ENCODE measurements at places on chromosomes 4 and X. TPM values are rescaled to one million over a fixed set of nuclear protein-coding genes. Genes with fewer than 3 reads are reported as not detected.

GRCh38 chr4:16667464-16667863 is 231.0 kb downstream of the LDB2 start:
- DNase-seq, result no peak

- DNase-seq, result no peak
These were observed 9.8 kb upstream of the SLC7A11 start for GRCh38 chr4:138251938-138252337.

DNA sequence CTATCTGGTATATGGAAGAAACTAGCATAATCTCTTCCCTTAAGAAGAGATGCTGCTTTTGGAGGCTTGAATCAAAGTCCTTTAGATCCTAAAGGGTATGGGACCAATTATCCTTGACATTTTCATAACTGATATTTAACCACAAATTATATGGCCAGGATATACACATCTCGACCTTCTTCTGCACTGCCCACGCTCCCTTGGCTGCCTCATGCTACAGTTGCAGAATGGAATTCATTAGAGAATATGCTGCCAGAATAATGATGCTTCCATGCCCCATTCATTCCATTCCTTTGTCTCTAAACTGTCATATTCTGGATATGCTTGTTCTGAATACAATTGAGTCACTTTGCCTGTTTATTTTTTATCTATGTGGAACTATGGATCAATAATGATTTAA is 157.1 kb upstream of the PACRGL start:
- DNase-seq, result no peak

DNA sequence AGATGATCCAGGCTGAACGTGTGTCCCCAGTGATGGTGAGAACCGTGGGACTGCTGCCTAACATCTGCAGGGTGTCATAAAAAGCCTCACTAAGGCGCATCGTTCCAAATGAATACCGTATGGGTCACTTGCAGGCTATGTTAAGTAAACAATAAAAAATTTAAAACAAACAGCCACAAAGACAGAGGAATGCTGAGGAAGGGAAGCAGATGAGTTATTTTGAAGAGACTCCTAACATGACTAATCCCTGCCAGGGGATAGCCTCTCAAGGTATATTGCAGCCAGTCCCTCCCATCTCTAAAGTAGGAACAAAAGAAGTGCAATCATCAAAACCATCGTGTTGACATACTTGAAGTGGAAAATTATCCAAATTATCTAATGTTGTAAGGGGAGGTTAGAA is 83.8 kb downstream of the UNC5C start:
- no peak for DNase-seq

GRCh38 chrX:139290310-139290709 is 240.2 kb upstream of the F9 start:
- no peak for DNase-seq

GRCh38 chr4:181550381-181550780 is 692.8 kb upstream of the TENM3 start:
- no peak for DNase-seq

DNA sequence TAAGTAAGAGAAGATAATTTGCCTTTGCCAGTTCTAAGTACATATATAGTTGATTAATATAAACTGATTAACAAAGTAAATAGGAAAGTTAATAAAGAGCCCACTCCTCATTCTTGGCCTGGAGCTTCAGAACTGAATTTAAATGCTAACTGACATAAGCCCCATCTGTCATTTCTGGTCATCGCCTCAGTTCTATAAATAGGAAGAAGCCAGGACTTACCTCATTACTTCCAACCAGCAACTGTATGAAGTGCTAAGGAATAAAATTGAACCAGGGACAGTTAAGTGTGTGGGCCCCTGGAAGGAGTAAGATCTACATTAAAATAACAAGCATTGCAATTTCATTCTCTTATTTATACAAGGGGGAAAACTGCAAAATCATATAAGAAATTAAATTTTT is 52.0 kb upstream of the PDLIM5 start:
- DNase-seq, result no peak

- DNase-seq, result no peak
These were observed 67.5 kb upstream of the GPR34 start for GRCh38 chrX:41621222-41621723.

GRCh38 chr4:80446664-80447063 is 111.1 kb downstream of the CFAP299 start:
- no peak for DNase-seq

GRCh38 chr4:168978001-168978700 is 31.9 kb downstream of the CBR4 start:
- DNase-seq, result no peak

- DNase-seq, result no peak
These were observed 174.5 kb downstream of the IL15 start for GRCh38 chr4:141810712-141811375.

- no peak for DNase-seq
These were observed 291.7 kb upstream of the GATB start for GRCh38 chr4:152052451-152053057.

- no peak for DNase-seq
These were observed 86.1 kb downstream of the CPE start for GRCh38 chr4:165464813-165465381.

GRCh38 chr4:78361621-78362120 is 189.9 kb upstream of the ANXA3 start:
- DNase-seq, result no peak

DNA sequence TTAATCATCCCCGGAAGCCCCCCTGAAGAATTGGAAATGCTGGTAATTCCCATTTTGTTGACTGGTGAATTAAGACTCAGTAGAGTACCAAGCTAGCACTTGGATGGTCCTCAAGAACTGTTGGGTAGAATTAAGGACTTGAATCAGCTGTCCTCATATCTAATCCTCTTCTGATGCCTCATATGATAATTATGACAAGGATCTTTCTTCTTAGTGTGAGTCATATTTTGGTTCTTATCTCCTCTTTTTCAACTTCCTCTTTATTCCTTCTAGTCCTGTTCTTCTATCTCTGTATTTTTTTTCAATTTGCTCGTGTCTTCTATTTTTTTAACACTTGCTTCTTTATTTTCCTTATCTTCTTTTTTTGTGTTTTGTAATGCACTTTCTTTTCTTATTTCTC is 206.3 kb upstream of the ANXA3 start:
- DNase-seq, result no peak

DNA sequence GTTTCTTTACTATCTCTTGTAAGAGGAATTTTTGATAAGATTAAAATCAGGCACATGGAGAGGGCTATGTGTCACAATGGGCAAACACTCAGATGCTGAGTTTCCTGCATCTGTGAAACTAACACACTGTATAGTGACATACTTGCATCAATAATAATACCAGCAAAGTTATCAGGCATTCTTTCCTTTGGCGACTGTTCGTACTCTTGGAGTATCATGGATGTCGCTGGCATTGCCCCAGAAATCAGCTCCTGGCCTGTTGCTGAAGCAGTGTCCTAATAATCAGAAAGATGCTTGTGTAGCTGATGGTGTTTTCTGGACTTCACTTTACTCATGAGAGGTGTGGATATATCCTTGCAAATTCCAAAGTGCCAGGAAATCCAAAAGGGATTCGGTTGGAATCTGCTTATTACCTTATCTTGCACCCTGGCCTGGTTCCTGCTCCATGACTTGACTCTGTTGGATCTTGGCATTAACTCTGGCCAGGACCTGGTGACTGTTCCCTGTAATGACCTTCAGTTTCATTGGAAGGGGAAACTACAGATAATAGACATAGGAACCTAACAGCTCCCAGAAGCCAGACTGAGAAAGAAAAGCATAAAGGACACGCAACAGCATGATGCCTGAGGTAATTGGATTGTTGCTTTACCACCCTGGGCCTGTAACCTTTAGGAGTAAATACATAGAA is 762.5 kb upstream of the GRIA3 start:
- DNase-seq, result no peak

DNA sequence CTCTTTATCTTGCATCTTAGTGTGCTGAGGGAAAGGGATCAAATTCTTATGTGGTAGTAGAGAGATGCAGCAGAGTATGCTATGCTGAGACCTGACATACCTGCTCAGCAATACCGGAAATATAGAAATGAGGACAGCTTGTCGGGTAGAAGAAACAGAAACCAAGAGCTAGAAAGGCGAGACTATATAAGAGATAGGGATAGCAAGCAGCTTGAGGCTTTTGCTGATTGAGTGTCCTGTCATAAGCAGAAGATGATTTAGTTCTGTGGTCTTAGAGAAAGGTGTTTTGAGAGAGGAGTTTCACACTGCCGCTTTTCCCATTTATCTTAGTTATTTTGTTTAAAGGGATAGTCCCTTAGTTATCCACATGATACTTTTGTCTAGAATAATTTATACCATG is 31.7 kb downstream of the USP9X start:
- DNase-seq, result no peak

GRCh38 chr4:137678796-137679195 is 146.5 kb upstream of the PCDH18 start:
- DNase-seq, result no peak

- DNase-seq, result no peak
These were observed 975.9 kb downstream of the STIM2 start for GRCh38 chr4:27836523-27836922.

DNA sequence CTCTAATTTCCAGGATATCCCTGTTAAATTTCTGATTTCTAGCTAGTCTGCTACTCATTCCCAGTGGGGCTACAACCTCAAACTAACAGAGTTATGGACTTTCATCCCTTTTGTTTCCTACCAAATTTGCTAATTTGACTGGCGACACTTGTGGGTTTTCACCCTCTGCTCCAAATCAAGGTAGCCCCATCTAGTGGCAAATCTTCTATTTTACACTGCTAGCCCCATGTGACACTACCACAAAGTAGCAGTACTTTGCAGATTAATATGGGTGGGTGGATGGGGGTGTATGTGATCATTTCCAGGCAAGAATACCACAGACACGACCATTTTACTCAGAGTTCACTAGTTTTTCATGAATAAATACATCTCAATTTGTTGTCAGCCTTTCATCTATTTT is 150.3 kb downstream of the MSL3 start:
- no peak for DNase-seq

The EDA gene
- total RNA-seq, result 2.5 TPM

The PRKG2 gene
- total RNA-seq, result not detected

The ARX gene
- not detected for total RNA-seq

The IL3RA gene
- 28.2 TPM for total RNA-seq

The TMEM271 gene
- total RNA-seq, result not detected

The SLC9B1 gene
- total RNA-seq, result 0.59 TPM

The CXXC4 gene
- total RNA-seq, result 0.04 TPM

The BEX3 gene
- 232 TPM for total RNA-seq

The EDA2R gene
- total RNA-seq, result 3.8 TPM

The DMP1 gene
- not detected for total RNA-seq

The PNMA5 gene
- not detected for total RNA-seq

The P2RY4 gene
- total RNA-seq, result not detected
